Mammary epithelial cell (primary cell): ENCODE measurements at places on chromosomes 5 and 9.

DNA sequence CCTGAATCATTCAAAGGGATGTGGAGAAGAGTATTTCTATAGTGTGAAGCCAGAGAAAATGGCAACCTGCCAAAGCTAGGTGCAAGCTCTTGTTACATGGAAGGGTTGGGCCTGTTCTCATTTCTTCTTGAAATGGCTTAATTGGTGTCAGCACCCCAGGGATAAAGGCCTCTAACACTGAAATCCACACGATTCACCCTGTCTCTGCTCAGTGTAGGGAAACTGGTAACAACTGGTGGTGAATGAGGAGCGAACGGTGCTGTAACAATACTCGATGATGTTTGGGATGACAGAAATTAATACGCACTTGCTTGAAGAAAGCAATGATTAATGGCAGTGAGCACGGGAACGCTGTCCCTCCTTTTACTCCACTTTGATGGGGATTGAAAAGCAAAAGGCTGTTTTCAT, 16.2 kb downstream of the PBX3 start:
- peak; percentile 85 for DNase-seq

DNA sequence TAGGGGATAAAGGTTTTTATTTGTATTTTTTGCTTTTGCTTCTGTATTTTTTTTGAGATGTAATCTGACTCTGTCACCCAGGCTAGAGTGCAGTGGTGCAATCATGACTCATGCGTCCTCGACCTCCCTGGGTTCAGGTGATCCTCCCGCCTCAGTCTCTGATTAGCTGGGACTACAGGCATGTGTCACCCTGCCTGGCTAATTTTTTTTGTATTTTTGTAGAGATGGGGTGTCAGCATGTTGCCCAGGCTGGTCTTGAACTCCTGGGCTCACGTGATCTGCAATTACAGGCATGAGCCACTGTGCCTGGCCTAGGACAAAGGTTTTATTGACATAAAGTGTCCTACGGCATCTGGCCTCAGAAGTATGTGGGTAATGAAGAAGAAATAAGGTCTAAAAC, 297.1 kb upstream of the C9orf72 start:
- peak; percentile 38 for DNase-seq

GRCh38 chr5:163089230-163089629, 348.2 kb upstream of the CCNG1 start:
- DNase-seq = no peak

DNA sequence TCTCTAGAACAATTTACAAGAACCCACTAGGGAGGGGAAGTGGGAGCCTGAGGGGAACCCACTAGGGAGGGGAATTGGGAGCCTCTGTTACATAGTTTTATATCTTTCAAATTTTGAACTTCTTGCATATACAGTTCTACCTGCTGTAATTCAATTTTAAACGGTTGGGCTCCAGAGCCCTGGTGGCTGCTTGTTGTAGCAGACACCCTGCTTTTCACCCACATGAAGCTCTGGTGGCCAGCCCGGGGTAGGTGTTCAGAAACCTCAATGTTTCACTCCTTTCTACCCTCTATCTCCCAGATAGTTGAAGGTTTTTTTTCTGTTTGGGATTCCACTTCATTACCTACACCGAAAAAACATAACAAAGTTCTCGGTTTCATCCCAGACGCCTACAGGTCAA, 124.4 kb downstream of the TMEM174 start:
- no peak for DNase-seq

DNA sequence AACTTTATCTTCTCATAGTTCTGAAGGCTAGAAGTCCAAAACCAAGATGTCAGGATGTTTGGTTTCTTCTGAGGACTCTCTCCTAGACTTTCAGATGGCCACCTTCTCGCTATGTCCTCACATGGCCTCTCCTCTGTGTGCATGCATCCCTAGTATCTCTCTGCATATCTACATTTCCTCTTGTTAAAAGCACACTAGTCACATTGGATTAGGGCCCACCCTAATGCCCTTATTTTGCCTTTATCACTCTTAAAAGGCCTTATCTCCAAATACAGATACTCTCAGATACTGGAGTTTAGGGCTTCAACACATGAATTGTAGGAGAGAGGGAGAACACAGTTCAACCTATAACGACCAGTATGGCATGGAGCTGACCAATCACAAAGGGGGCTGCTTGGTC, 151.7 kb downstream of the PRELID2 start:
- no peak for DNase-seq

GRCh38 chr5:54702470-54702869, 184.9 kb downstream of the SNX18 start:
- DNase-seq = no peak
